Right ventricle myocardium inferior (tissue), 1 donor: ENCODE measurements at places on chromosomes 7 and 10. TPM values are rescaled to one million over a fixed set of nuclear protein-coding genes. Genes with fewer than 3 reads are reported as not detected.
A peak's percentile ranks its signal among the peaks of the same experiment; 100 is the strongest.

Gene TMEM176B
- total RNA-seq = 43.1 TPM

Gene SPDYE3
- total RNA-seq = not detected

Gene CYP17A1
- total RNA-seq = not detected

Gene ITGA8
- 1.7 TPM for total RNA-seq

Gene SEMA3A
- total RNA-seq = 1.7 TPM

Gene MYL7
- total RNA-seq = 3,838 TPM

Gene FANK1
- total RNA-seq = 0.51 TPM

Gene CDK1
- total RNA-seq = 4.1 TPM

GRCh38 chr7:119522698-119523097, 750.3 kb upstream of the KCND2 start:
- no peak for DNase-seq

GRCh38 chr10:132677473-132678227, 108.3 kb downstream of the NKX6-2 start:
- DNase-seq = no peak

GRCh38 chr7:156125841-156126730, 313.8 kb upstream of the SHH start:
- DNase-seq = no peak

- DNase-seq = no peak
Measured at GRCh38 chr10:49325916-49326783, 27.2 kb downstream of the C10orf71 start.

- DNase-seq = no peak
Measured at GRCh38 chr7:26723129-26723528, 141.3 kb downstream of the SKAP2 start.

DNA sequence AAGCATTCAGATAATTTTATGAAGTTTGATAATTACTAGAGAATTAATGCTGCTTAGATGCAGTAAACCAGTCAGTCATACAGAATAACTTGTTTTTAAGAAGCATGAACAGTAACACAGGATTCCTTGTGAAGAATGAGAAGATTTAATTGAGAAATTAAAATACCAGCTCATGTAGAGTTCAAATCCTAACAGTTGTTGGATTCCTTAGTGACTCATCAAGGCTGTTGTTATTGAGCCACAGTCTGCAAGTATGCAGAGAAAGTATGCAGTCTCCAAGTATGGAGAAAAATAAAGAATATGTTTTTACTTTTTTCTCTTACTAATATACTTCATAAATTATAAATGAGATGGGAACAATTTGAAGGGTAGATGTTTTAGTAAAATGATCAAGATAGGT, 30.2 kb upstream of the CYP26C1 start:
- DNase-seq = no peak

- DNase-seq = no peak
Measured at GRCh38 chr7:112116894-112117293, 89.3 kb downstream of the DOCK4 start.

GRCh38 chr7:88316456-88316855, 9.8 kb upstream of the STEAP4 start:
- no peak for DNase-seq

- peak; percentile 89 for DNase-seq
Measured at GRCh38 chr10:3239066-3239919, 66.7 kb upstream of the PITRM1 start.

- no peak for DNase-seq
Measured at GRCh38 chr7:51224811-51225595, 91.6 kb downstream of the COBL start.

DNA sequence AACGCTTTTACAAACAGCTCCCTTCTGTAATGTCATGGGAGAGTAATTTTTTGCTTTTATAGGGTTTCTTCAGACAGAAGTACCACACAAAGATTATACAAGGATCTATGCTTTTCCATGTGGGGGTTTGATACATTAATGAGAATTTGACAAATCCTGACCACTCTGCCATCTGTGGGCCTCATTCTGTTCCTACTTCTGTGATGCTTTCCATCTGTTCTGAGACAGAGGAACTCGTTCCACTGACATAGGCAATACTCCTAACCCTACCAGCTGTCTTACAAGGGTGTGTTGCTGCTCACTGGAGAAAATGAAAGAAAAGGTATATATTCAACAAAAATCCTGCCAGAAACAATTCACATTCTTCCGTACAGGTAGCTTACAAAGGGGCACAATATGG, 59.4 kb upstream of the NAMPT start:
- no peak for DNase-seq

DNA sequence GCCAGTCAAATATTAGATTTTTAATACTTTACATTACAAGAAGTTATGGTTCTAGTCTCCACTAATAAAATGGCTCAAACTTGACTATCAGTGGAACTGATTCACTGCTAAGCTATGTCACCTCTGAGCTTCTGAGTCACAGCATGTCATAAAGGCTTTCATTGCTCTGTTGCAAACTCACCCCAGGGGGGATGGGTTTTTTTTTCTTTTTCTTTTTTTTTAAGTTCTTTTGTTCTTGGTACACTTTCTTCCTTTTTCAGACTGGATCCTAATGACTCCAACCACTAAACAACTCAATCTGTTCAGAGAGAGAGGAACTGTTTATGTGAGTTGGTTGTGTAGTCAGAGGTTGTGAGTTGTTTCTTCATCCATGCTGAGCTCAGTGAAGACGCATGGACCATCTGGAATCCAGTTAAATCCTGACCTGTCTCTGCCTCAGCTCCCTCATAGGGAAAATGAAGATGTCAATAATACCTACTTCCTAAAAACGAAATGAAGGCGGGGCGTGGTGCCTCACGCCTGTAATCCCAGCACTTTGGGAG, 11.0 kb downstream of the MYOF start:
- DNase-seq = no peak
